ENCODE measurements at places on chromosomes 5 and 9.

DNA sequence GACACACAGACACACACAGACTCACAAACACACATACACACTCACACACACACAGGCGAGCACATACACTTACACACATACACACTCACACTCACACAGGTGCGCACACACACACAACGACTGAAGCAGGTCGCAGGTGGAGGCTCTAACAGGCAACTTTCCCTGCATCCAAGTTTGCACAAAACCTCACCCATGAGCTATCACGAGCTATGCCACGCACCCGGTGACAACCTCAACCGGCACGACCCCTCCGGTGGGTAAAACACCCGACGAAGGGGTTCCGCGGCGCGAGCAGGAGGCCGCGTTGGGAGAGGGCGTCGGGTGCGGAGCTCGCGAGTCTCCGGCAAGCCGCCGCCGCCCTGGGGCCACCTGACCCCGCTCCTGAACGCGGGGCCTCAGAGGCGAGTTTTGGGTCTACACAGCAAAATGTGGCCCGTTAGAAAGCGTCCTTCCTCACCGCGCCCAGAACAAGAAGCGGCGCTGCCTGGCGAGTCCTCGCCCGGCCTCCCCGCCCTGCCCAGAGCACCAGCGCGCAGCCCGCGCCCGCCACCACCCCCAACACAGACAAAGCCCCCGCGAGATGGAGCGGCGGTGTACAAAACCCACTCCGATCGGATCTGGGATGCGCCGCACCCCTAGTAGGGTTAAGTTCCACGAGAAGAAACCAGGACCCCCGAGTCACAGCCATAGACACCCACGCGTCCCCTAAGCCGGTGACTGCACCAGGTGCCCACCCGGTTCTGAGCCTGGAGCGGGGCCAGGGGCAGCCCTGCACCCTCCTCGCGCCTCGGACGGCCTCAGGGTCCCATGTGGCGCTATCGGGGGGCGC, 665 bp downstream of the SLC6A3 start:
- no peak for DNase-seq

- no peak for DNase-seq
Measured at GRCh38 chr9:72807765-72808445, 144.9 kb downstream of the ALDH1A1 start.

GRCh38 chr5:11398728-11399127, 505.5 kb downstream of the CTNND2 start:
- DNase-seq, result no peak

DNA sequence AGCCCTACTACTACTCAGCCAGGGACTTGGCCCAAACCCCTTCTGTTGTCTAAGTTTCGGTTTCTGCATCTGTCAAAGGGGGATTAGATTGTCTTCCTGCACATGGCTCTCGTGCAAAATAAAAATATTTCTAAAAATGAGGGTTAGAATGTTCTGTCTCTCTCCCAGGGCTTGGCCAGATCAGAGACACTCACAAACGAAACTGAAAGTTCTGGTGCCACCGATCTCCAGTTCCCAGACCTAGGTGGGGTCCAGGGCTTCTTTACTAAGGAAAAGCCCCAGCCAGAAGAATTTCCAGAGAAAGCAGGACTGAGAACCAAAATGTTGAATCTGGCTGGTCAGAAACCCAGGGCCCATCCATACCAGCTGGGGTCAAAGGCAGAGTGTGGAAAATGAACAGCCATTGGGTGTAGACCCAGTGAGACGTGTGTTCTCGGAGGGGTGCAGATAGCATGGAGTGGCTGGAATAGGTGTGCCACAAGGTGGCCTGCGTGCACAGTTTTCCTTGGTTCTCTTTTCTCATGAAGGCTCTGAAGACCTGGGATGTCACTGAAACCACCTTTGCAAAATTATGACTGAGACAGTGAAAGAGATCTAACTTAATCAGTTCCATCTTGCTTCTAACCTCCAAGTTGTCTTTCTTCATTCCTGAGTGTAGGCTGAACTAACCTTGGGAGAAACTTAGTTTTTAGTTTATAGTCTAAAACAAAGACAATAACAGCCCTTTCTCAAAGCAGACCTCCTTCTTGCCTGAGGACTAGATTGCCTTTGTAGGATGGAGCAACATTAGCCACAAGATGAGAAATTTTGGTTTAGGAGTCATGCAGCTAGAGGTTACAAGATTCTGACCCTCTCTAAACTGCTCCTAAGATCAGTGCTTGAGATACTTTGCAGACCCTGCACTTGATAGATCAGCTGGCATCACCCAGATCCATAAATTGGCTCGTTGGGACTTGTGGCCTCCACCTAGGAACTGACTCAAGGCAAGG, 2.3 kb upstream of the SLC23A1 start:
- no peak for DNase-seq

DNA sequence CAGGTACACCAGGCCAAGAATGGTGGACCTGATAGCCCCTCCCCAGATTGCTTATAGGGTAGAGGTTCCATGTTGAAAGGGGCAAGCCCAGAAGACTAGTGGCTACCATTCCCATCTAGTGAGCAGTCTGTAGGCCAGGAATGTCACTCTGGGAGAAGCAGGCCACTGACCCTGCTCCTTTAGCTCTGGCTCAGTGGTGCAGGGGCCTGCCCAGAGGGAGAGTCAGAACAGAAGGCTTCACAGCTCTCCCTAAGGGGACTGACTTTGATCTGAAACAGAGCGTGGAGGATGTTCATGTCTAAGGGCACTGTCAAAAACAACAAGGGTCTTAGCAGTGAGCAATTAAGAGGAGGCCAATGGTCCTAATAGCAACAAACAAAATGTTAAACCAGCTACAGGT, 81.7 kb downstream of the ZNF354C start:
- no peak for DNase-seq

GRCh38 chr9:119951591-119951990, 582.4 kb upstream of the BRINP1 start:
- DNase-seq, result no peak

DNA sequence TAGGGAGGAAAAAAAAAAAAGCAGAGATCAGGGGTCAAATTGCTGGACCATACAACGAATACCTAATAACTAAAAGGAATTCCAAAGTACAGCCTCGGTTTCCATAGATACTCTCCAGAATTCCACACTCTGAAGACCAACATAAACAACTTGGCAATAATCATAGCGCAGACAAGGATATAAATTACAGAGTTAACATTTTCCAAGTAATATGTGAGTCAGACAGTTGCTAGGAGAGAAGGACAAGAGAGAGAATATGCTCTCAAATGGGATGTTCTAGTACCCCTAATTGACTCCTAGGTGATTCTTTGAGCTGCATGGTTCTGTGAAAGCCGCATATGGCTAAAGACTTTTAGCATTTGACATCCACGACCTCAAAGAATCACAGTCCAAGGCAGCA, 165.2 kb downstream of the FRMD3 start:
- DNase-seq, result no peak

DNA sequence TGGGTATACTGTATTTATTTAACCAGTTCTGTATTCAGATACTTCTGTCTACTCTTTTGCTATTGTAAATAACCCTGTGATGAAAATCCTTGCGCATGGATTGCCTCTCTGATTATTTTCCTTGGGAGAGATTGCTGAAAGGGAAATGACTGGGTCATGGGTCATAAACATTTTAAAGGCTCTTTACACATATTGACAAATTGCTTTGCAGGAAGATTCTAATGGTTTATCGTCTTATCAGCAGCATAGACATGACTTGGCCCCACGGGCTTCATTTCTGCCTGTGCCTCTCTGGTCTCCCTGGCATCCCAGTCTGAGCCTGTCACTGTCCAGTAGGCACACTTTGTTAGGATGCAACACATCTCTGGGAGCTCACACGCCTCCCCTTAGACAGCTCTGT, 52.3 kb downstream of the RGS3 start:
- DNase-seq, result no peak

DNA sequence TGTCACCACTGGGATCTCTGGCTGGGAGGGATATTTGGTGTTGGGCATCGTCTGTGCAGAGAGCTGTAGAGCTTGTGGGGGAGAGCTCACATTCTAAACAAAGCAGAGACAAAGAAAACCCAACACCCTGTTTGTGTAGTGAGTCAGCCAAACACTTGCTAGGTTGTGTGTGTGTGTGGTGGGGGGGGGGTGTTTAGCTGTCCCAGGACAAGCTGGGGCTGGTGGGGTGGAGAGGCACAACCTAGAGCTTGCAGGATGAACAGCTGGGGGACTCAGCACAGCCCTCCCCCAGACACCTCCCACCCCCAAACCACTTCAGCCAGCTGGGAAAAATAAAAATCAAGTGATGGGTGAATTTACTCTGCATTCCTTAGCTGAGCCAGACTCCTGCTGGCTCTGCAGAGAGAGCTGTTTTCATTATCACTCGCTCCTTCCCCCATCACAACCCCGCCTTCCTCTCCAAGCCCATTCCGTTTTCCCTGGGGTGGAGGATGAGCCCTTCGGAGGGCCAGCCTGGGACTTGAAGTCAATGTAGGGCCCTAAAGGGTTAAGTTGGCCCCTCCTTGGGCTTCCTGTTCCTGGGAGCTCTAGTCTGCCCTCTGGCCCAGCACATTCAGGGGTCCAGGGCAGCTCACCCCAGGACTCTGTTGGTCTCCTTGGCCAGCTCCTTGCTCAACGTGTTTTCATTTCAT, 2.6 kb downstream of the OLFML2A start:
- DNase-seq, result no peak

- peak; percentile 33 for DNase-seq
Measured at GRCh38 chr9:38018958-38019602, 49.9 kb downstream of the SHB start.

- DNase-seq, result no peak
Measured at GRCh38 chr5:137954131-137954879, 65.0 kb downstream of the PKD2L2 start.

DNA sequence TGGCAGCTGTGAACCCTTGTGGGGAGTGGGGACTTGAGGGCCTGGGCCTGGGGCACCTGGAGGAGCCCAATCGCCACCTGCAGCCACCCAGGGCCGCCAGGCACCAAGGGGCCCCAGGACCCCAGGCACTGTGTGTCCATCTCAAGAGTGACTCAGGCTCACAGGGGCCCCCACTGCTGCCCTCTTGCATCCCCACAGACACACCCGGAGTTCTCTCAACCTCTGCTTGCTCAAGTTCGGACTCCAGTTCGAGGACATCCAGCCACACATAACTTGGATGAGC, 51.9 kb downstream of the MRPL36 start:
- no peak for DNase-seq

- DNase-seq, result no peak
Measured at GRCh38 chr5:178555005-178555404, 35.2 kb downstream of the COL23A1 start.

- no peak for DNase-seq
Measured at GRCh38 chr5:159426694-159427093, 96.4 kb upstream of the IL12B start.

- DNase-seq, result no peak
Measured at GRCh38 chr5:96149546-96149945, 187.9 kb upstream of the ELL2 start.

GRCh38 chr5:149750596-149750995, 20.5 kb downstream of the PPARGC1B start:
- no peak for DNase-seq

GRCh38 chr5:1288439-1289335, 6.2 kb downstream of the TERT start:
- no peak for DNase-seq

DNA sequence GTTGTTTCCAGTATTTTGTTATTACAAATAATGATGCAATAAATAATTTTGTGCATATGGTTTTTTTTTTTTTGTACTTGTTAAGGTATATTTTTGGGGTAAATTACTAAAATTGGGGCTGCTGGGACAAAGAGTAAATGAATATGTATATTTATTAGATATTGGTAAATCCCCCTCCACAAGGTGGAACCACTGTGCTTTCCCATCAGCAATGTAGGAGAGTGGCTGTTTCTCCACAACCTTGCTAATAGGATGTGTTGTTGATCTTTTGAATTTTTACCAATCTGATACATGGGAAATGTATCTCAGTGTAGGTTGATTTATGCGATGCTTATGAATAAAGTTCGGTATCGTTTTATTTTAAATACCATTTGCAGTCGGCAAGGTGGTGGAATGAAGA, 118.1 kb downstream of the TRPM3 start:
- no peak for DNase-seq

DNA sequence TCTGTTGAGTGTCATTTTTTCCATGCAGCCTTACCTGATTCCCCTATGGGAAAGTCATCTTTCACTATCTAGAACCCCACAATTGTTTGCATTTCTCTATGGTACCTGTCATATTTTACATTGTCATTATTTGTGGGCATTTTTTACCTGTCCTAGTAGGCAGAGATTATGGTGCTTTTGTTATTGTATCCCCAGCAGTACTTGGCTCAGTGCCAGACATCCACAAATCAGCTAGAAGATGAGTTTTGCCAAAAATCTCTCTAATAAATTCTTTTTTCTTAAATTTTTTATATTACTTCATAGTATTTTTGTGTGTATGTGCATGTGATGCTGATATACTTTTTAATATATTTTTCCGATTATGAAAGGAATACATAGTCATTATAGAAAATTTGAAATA, 13.2 kb downstream of the GARNL3 start:
- no peak for DNase-seq

DNA sequence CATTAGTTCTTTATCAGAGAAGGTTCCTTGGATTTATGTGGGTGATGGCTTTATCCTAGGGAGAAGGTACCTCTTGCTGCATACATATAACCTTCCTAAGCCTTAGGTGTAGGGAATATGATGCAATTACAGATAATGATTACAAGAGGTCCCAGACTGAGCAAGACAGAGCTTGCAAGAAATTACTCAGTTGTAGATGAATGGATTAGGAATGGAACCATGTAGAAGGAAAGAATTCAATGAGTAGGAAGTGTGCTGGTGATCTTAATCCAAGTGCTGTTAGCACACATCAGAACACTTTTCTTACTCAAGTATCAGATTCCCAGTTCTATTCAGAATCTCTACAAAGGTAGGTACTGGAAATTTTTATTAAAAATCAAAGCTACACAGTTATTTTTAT, 2.5 kb downstream of the OR13F1 start:
- no peak for DNase-seq

DNA sequence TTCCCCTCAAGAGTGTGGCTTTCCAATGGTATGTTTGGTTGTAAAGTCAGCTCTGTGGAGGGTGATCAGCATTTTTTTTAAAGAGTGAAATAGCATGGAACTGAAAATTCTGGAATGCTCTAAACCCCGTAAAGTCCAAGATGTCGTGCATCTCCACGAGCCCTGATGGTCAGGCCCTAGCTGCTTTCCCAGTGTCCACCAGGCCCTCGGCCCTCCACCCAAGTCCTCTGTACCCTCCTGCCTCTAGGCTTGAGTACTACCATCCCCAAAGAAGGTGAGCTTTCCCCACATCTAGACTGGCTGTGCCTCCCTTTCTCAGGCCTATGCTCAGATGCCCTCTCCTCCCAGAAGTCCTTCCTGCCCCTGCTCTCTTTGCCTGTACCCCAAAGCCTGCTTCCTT, 280.3 kb downstream of the GADD45G start:
- DNase-seq, result no peak

DNA sequence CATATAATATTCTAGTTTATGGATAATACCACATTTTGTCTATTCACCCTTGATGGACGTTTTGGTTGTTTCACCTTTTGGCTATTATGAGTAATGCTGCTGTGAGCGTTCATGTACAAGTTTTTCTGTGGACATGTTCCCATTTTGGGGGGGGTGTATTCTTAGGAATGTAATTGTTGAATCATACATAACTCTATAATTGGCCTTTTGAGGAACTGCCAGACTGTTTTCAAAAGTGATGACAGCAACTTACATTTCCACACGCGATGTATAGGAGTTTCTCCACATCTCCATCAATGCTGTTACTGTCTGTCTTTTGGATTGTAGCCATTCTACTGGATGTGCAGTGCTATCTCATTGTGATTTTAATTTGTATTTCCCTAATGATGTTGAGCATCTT, 69.8 kb downstream of the SLC46A2 start:
- no peak for DNase-seq

GRCh38 chr9:131160416-131161112, 35.2 kb downstream of the NUP214 start:
- DNase-seq, result no peak

All from caudate nucleus (tissue), 63 donors.